Fibroblast of upper back skin (primary cell): ENCODE measurements at places on chromosomes 11 and 22.
A peak's percentile ranks its signal among the peaks of the same experiment; 100 is the strongest.

GRCh38 chr11:1631066-1631568 is 1.5 kb downstream of the KRTAP5-5 start:
- no peak for DNase-seq

DNA sequence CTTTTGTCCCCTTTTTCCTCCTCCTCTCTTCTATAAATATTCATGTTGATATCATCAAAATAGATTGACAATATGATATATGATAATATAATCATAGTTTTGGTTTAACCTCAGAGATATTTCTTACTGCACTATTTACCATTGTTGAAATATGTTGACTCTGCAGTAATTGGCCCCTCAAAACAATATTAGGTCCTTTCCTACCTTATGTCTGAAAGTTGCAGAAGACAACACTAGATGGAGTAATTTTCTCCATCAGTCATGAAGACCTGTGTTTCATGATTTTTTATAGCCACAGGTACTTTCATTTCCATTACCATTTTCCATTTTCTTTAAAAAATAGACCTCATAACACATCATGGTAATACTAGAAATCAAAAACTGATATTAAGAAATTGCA is 284.4 kb downstream of the LUZP2 start:
- DNase-seq, result no peak

- DNase-seq, result no peak
Observed at GRCh38 chr11:456533-456932, 6.5 kb downstream of the PTDSS2 start.

- DNase-seq, result peak; percentile 38
Observed at GRCh38 chr11:124716591-124716990, 23.2 kb upstream of the NRGN start.

DNA sequence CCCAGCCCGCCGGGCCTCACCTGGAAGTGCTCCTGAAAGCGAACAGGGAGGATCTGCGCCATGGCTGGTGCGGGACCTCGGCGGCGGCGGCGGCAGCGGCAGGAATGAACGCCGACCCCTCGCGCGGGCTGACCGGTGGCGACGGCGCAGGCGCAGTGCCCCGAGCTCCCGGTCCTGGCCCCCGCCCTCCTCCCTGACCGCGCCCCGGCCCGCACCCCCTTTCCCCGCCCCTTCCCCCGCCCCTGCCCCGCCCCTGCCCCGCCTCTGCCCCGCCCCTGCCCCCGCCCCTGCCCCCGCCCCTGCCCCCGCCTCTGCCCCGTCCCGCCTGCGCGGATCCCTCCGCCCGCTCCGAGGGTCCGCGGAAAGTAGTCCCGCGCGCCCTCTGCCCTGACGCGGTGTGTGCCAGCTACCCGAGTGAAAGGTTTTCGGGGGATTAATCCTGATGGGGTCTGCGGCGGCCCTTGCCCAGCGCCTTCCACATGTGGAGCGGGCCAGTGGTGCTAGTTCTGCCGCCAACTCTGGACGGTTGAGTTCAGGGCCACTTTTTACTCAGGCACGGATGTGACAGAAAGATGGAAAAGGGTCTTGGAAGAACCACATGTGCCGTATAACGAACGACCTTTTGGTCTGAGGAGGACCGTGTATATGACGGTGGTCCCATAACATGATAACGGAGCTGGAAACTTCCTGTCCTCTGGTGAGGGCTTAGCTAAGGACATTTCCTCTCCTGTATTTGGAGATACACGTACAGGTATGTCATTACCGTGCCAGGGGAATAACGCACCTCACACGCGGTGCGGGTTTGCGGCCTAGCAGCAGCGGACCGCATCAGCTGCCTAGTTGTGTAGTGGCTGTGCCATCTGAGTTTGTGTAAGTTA is at the start of gene CLTCL1:
Gene CLTCL1 (minus strand): TSS at position 140 of the 878 bp plus-strand sequence. CDS start 78 bp downstream, at position 62.
- peak; percentile 75 for DNase-seq

DNA sequence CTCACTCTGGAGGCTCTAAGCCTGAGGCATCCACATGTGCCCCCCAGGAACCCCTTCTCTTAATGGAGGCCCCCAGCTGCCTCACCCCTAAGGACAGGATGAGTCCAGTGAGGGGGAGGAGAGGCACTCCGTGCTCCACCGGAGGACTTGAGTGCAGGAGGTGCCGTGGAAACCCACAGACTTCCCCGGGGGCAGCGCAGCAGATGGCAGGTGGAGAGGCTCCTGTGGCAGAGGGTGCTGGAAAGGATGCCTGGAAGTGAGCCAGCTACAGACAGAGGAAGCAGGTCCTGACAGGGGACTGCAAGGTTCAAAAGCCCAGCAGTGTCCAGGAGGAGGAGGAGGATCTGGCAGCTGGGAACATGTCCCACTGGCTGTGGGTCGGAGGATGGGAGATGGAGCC is 1384.0 kb downstream of the TBC1D22A start:
- DNase-seq, result no peak

- peak; percentile 38 for DNase-seq
Observed at GRCh38 chr22:37267135-37267587, 15.1 kb upstream of the CYTH4 start.
